ENCODE measurements at places on chromosomes 1 and 21.

GRCh38 chr1:111654839-111655238 is 35.2 kb downstream of the RAP1A start:
- no peaks in the 10 kb centered on the region for H3K27me3 ChIP-seq
- H3K27ac ChIP-seq: peak overlapping the region; percentile 69
- H3K4me1 ChIP-seq: peaks cover 32% of the 10 kb centered on the region

DNA sequence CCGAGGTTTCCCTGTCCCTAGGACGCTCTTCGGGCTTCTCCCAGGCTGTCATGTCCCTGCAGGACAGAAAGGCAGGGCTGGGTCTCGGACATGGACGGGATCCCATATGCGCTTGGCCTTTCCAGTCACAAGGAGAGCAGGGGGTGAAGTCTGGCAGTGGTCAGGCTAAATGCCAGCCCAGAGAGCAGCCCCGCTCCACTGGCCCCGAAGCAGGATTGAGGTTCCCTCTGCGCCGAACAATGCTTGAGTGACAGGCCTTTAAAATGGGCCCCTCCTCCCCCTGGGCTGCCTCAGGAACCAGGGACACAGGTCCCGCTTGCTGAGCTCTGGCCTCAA is 12.7 kb downstream of the DRAXIN start:
- H3K36me3 ChIP-seq: no peaks in the 10 kb centered on the region
- no peak overlapping the region for H3K27ac ChIP-seq
- H3K4me3 ChIP-seq: no peak overlapping the region
- H3K27me3 ChIP-seq: peaks cover 21% of the 10 kb centered on the region

GRCh38 chr1:172623748-172624147 is 35.2 kb upstream of the FASLG start:
- H3K36me3 ChIP-seq: peaks cover 3% of the 10 kb centered on the region
- no peak for DNase-seq
- no peak overlapping the region for H3K4me3 ChIP-seq
- no peaks in the 10 kb centered on the region for H3K4me1 ChIP-seq

- H3K4me3 ChIP-seq: no peak overlapping the region
- H3K27me3 ChIP-seq: peaks cover 1% of the 10 kb centered on the region
- H3K27ac ChIP-seq: no peak overlapping the region
- H3K4me1 ChIP-seq: no peaks in the 10 kb centered on the region
These were observed 150.3 kb downstream of the AMY1C start for GRCh38 chr1:103900005-103900404.

DNA sequence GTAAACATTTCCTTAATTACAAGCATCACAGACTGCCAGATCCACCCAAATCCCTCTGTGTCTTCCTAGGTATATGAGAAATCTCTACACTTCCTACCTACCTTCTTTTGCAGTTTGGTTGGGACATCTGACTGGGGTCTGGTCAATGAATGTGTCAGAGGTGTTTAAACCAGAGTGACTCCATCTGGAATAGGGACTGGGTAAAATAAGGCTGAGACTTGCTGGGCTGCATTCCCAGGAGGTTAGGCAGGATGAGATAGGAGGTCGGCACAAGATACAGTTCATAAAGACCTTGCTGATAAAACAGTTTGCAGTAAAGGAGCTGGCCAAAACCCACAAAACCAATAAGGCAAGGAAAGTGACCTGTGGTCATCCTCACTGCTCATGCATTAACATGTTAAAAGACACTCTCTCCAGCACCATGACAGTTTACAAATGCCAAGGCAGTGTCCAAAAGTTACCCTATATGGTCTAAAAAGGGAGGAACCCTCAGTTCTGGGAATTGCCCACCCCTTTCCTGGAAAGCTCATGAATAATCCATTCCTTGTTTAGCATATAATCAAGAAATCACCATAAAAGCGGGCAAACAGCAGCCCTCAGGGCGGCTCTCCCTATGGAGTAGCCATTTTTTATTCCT is 87.4 kb upstream of the BACE2 start:
- H3K4me1 ChIP-seq: no peaks in the 10 kb centered on the region
- no peak overlapping the region for H3K27ac ChIP-seq
- H3K27me3 ChIP-seq: peaks cover 9% of the 10 kb centered on the region
- H3K4me3 ChIP-seq: no peak overlapping the region

- H3K27me3 ChIP-seq: no peaks in the 10 kb centered on the region
- no peak overlapping the region for H3K27ac ChIP-seq
- peaks cover 11% of the 10 kb centered on the region for H3K4me1 ChIP-seq
- no peak overlapping the region for H3K4me3 ChIP-seq
These were observed 7.4 kb downstream of the SMIM1 start for GRCh38 chr1:3779912-3780416.

GRCh38 chr1:175887981-175888428 is 144.6 kb upstream of the TNR start:
- DNase-seq: no peak
- H3K27ac ChIP-seq: no peak overlapping the region
- no peak overlapping the region for H3K4me3 ChIP-seq
- H3K4me1 ChIP-seq: peaks cover 3% of the 10 kb centered on the region

- no peak for DNase-seq
- H3K4me1 ChIP-seq: no peaks in the 10 kb centered on the region
- H3K4me3 ChIP-seq: no peak overlapping the region
- no peaks in the 10 kb centered on the region for H3K27me3 ChIP-seq
These were observed 258.5 kb downstream of the BRINP2 start for GRCh38 chr1:177429234-177429633.

DNA sequence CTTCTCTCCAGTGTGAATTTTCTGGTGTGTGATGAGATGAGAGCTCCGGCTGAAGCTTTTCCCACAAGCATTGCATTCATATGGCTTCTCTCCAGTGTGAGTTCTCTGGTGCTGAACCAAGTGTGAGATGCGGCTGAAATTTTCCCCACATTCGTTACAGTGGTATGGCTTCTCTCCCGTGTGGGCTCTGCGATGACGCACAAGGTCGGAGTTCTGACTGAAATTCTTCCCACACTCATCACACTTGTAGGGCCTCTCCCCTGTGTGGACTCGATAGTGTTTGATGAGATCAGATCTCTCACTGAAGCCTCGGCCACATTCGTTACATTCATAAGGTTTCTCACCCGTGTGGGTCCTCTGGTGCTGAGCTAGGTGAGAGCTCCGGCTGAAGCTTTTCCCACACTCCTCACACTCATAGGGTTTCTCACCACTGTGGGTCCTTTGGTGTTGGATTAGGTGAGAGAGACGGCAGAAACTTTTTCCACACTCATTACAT is 7.4 kb downstream of the ZNF436 start:
- H3K4me3 ChIP-seq: no peak overlapping the region
- no peaks in the 10 kb centered on the region for H3K27me3 ChIP-seq
- no peak overlapping the region for H3K27ac ChIP-seq
- DNase-seq: no peak

GRCh38 chr21:42063571-42064521 is 7.3 kb upstream of the UMODL1 start:
- no peaks in the 10 kb centered on the region for H3K27me3 ChIP-seq
- H3K4me1 ChIP-seq: peaks cover 58% of the 10 kb centered on the region
- H3K27ac ChIP-seq: peak overlapping the region; percentile 95
- no peaks in the 10 kb centered on the region for H3K36me3 ChIP-seq
- peak overlapping the region; percentile 93 for H3K4me3 ChIP-seq

GRCh38 chr1:155207806-155208540 is at the start of gene THBS3:
TSS of gene THBS3 (minus strand) at chr1:155207897. CDS start at chr1:155207876, 21 bp downstream.
- DNase-seq: no peak
- H3K27me3 ChIP-seq: no peaks in the 10 kb centered on the region
- peaks cover 24% of the 10 kb centered on the region for H3K4me1 ChIP-seq

DNA sequence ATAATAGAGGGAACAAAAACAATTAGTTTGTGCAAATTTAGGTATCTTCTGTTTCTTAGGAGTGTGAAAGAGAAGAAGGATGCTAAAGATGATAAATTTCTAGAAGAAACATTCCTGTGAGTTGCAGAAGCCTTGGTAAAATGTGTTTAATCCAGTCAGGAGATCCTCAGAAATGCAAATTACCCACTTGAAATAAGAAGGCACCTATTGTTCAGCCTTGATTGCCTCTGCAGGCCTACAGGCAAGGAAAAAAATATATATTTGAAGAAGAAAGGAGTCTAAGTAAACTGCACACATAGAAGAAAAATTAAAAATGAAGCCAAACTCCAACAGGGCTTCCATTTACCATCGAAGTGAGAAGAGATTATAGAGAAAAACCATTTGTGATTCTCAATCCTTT is 51.0 kb upstream of the LHX8 start:
- no peaks in the 10 kb centered on the region for H3K27me3 ChIP-seq
- H3K27ac ChIP-seq: no peak overlapping the region
- no peak overlapping the region for H3K4me3 ChIP-seq

GRCh38 chr1:201877877-201878401 is 10.8 kb upstream of the SHISA4 start:
- H3K4me1 ChIP-seq: peaks cover 2% of the 10 kb centered on the region
- DNase-seq: no peak
- peaks cover 20% of the 10 kb centered on the region for H3K36me3 ChIP-seq

DNA sequence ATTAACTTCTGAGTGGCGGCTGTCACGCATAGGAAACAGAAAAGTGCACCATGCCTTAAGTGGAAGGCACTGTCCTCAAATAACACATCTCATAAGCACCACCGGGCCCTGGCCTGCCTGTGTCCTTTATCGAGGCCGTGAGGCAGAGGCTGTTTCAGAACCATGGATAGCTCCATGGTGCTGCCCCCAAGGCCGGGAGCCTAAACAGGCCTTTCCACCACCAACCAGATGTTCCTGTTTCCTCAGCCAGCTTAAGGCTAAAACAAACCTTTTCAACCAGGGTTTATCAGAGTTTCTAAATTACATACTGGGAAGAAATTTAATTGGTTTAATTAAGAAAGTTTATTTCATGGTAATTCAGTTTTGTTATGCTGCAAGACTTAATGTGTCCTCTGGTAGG is 114.4 kb downstream of the DMRTA2 start:
- no peak overlapping the region for H3K27ac ChIP-seq
- no peak overlapping the region for H3K4me3 ChIP-seq
- H3K27me3 ChIP-seq: peaks cover 8% of the 10 kb centered on the region
- no peaks in the 10 kb centered on the region for H3K4me1 ChIP-seq

DNA sequence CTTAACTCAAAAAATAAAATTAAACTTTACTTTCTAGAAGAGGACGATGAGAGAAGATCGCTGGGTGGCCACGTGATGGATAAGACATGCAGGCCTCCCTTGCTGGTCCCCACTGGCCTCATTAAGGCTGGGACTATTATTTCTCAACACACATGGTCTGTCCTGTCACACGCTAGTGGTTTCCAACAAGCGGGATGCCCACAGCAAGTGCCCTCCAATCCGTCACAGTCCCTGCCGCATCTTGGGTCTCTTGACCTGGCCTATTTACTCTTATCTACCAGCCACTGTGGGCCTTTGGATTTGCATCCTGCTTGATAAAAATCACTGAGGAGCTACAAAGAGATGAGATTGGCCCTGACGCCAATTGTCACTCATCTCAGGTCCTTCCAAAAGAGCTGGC is 30.0 kb downstream of the CAPZB start:
- peaks cover 67% of the 10 kb centered on the region for H3K4me1 ChIP-seq
- H3K4me3 ChIP-seq: peak overlapping the region; percentile 23
- peaks cover 6% of the 10 kb centered on the region for H3K36me3 ChIP-seq
- no peaks in the 10 kb centered on the region for H3K27me3 ChIP-seq

DNA sequence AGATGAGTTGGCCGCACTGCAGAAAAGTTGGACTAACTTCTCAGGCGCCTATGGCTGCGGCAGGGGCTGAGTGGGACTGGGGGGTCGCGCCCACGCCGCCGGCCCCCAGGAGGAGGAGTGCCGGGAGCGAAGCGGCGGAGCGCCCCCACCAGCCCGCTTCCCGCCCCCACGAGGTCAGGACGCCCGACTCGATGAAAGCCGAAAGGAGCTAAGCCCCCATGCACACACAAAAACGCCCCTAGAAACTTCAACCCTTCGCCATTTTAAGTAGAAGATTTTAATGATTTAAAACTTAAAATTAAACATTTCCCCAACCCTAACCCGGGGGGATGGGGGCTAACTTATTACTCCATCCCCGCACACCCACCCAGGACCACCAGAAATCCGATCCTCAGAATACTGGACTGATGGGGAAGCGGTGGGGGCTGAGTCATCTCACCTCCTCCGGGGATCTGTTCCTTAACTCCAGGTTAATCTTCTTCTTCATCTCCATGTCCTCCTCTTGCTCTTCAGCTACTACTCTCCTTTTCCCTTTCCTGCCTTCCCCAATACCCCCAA is 539 bp downstream of the ANP32E start:
- no peak overlapping the region for H3K4me3 ChIP-seq
- H3K4me1 ChIP-seq: peaks cover 14% of the 10 kb centered on the region
- peak; percentile 20 for DNase-seq

DNA sequence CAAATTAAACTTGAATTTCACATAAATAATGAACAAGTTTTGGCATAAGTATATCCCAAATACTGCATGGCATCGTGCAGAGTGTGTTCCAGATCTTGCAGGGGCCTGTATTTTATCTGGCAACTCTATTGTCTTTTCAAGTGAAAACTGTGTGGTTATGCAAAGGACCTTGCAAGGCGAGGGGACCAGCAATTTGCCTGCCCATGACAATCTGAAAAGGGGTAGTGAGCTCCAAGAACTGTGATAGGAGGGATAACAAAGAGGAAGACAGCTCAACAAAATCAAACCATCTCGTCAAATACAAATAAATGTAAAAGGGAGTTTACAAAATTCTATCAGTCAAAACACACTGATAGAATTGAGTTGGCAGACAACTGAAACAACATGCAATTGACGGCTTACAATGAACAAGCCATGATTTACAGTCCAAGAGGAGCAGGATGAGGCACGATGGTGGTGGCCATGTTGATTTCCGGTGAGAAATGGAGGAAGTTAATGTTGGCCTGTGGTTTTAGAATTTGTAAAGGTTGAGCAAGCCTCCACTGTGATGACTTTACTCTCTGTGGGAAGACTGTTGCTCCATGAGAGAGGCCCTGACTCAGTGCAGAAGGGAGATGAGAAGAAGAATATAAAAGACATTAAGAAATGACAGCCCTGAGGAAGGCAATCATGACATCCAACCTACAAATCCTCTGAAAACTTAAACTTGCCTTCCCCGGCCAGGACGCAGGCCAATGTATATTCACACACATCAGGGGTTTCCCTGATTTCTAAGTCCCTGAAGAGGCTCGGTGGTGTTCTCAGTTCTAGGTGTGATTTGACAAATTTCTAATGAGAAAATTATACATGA is 132.2 kb downstream of the ADSS2 start:
- H3K36me3 ChIP-seq: no peaks in the 10 kb centered on the region
- DNase-seq: peak; percentile 32
- H3K4me1 ChIP-seq: peaks cover 12% of the 10 kb centered on the region
- H3K27ac ChIP-seq: peak overlapping the region; percentile 89
- H3K27me3 ChIP-seq: no peaks in the 10 kb centered on the region
- H3K4me3 ChIP-seq: peak overlapping the region; percentile 64

- peaks cover 8% of the 10 kb centered on the region for H3K36me3 ChIP-seq
- H3K27ac ChIP-seq: peak overlapping the region; percentile 47
- H3K4me1 ChIP-seq: peaks cover 29% of the 10 kb centered on the region
- no peak for DNase-seq
- H3K27me3 ChIP-seq: no peaks in the 10 kb centered on the region
These were observed 3.0 kb downstream of the PTPN22 start for GRCh38 chr1:113868387-113869083.
